OCI-LY7 (cell line): ENCODE measurements at places on chromosomes 1 and 21.

- no peak for DNase-seq
Measured at GRCh38 chr1:36529769-36530260, 47.1 kb upstream of the CSF3R start.

GRCh38 chr21:22476726-22477646, 1478.8 kb downstream of the NCAM2 start:
- DNase-seq = no peak

DNA sequence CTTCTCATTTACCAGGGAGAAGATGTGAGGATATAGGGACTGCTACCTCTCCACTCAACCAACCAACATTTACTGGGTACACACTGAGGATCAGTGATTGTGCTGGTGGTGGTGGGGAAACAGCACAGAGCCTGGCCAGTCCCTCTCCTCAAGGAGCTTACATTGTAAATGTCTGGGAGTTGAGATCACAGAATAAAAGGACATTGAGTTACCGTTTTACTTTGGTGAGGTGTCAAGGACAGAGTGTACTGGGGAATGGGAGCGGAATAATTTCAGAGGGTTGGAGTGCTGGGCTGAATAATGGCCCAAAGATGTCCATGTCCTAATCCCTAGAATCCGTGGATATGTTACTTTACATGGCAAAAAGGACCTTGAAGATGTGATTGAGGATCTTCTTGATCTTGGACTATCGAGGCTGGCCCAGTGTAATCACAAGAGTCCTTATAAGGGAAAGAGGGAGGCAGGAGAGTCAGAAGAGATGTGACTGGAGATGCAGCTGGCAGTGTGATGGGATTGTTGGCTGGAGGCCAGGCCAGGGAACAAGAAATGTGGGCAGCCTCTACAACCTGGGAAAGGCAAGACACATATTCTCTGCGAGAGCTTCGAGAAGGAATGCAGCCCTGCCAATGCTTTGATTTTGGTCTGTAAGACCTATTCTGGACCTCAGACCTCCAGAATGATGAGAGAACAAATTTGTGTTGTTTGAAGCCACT, 26.6 kb upstream of the RWDD3 start:
- DNase-seq = no peak

DNA sequence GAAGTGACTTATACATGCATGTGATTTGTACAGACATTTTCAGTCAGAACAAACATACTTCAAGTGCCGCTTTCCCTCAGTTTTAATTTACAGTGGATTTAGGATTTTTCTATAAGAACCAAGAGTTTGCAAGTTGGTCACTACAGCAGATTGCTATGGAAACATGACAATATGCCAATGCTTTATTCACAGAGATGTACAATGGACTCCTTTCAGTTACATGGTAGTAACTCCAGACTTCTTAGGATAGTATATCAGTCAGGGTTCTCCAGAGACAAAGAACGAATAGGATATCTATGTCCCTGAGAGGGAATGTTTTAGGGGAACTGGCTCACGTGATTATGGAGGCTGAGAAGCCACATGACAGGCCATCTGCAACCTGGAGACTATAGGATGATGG, 27.4 kb downstream of the IFI44 start:
- DNase-seq = no peak

GRCh38 chr1:156654700-156655099, 12.8 kb downstream of the BCAN start:
- DNase-seq = no peak

- DNase-seq = no peak
Measured at GRCh38 chr1:43156026-43156425, 16.1 kb downstream of the EBNA1BP2 start.

- no peak for DNase-seq
Measured at GRCh38 chr1:11522400-11523235, 43.7 kb downstream of the DISP3 start.

- DNase-seq = peak; percentile 98
Measured at GRCh38 chr1:167328816-167329483, 108.3 kb downstream of the POU2F1 start.

- peak; percentile 33 for DNase-seq
Measured at GRCh38 chr1:25837262-25837875, 17.6 kb downstream of the MTFR1L start.

- peak; percentile 96 for DNase-seq
Measured at GRCh38 chr1:26287033-26287711, 7.3 kb downstream of the SH3BGRL3 start.

- DNase-seq = peak; percentile 41
Measured at GRCh38 chr1:173411835-173412742, 65.0 kb upstream of the PRDX6 start.

GRCh38 chr1:240027059-240027462, 64.6 kb upstream of the FMN2 start:
- peak; percentile 25 for DNase-seq

DNA sequence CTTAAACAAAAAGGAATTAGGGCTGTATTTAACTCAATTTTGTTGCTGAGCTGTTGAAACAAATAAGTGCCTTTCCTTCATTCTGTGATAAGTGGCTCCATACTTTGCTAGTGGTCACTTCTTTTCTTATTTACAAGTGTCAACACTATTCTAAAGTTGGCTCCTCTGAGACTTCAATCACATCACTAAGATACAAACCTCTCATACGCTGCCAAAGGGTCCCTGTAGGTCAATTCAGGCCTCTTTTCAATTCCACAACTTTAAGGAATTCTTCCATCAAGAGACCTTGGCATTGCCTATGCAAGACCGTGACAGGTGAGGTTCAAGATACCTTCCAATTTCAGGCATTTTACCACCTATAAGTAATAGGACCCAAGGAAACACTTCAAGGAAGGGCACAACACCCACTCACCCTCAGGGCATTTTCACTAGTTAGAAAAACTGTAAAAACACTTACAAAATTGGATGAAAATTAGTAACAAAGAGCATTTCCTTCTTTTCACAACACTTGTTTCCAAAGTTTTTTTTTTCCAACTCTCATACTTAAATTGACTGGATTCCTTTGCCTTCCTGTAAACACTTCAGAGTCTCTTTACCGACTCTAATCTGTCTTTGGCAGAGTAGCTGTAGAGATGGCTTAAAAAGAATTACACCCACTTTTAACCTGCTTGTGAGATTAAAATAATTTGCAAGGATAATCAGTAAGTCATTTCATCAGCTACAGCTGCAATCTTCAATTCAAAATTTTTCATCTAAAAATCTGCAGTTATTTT, 24.5 kb downstream of the SERBP1 start:
- no peak for DNase-seq

- no peak for DNase-seq
Measured at GRCh38 chr1:206447792-206448191, 22.5 kb upstream of the IKBKE start.

GRCh38 chr1:210457568-210457967, 128.9 kb downstream of the HHAT start:
- DNase-seq = no peak

GRCh38 chr1:71157715-71158114, 76.9 kb upstream of the ZRANB2 start:
- no peak for DNase-seq

DNA sequence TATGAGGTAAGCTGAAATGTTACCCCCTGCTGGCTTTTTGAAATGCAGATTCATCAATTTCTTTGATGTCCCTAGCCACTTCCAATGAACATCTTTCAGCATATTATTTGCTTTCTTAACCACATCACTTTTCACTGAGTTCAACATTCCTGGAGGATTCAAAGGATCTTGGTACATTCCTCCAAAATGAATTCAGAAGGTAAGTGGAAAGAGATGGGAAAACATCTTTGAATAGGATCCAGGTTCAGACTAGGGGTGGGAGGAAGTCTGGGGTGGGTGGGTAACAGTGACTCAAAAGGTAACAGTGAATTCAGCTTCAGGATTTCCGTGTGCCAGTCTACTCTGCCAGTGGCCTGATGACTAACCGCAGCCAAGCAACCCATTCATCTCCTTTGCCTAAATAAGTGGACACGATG, 180.7 kb downstream of the ZC3H11B start:
- DNase-seq = no peak
